ENCODE measurements at places on chromosomes 4 and X.

- ATAC-seq = peak; percentile 83
These were observed 119.0 kb downstream of the REELD1 start for GRCh38 chr4:146333187-146333894.

DNA sequence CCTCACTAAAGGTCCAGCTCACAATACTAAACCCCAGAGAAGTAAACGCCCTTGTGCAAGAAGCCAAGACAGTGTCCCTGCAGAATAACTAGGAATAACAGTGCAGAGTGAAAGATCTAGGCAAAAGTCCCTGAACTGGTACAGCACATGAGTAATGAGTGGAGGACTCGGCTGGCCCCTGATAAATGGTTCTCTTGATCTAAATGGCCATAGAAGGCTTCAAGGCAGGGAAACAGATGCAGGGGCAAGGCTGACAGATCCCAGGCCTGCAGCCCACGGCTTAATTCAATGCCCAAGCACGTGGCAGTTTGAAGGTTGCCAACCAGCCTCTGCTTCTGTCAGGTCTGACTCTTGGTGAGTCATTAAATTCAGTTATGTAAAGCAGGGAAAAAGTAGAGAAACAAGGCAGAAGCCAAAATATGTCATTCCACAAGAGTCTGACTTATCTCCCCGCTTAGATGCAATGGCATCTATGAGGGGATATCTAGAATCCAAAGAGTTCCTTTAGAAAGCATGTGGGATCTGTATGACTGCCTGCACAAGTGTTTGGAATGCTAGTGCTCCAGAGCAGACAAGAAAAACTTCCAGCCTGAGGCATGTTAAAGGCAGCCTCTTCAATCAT, 121.3 kb downstream of the PRDM5 start:
- no peak for ATAC-seq

- no peak for ATAC-seq
These were observed 114.7 kb downstream of the SLC4A4 start for GRCh38 chr4:71453531-71453930.

DNA sequence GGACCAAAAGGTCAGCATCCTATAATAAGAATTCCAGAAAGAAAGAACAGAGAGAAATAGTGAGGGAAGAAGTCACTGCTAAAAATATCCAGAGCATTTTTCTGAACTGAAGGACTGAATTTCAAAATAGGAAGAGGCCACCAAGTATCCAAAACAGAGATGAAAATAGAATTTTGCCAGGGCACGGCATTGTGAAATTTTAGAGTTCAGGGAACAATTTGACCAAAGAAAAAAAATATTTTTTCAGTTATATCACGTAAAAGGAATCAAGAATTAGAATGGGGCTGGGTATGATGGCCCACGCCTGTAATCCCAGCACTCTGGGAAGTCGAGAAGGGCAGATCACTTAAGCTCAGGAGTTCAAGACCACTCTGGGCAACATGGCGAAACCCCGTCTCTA, 65.4 kb downstream of the FGFBP1 start:
- no peak for ATAC-seq

DNA sequence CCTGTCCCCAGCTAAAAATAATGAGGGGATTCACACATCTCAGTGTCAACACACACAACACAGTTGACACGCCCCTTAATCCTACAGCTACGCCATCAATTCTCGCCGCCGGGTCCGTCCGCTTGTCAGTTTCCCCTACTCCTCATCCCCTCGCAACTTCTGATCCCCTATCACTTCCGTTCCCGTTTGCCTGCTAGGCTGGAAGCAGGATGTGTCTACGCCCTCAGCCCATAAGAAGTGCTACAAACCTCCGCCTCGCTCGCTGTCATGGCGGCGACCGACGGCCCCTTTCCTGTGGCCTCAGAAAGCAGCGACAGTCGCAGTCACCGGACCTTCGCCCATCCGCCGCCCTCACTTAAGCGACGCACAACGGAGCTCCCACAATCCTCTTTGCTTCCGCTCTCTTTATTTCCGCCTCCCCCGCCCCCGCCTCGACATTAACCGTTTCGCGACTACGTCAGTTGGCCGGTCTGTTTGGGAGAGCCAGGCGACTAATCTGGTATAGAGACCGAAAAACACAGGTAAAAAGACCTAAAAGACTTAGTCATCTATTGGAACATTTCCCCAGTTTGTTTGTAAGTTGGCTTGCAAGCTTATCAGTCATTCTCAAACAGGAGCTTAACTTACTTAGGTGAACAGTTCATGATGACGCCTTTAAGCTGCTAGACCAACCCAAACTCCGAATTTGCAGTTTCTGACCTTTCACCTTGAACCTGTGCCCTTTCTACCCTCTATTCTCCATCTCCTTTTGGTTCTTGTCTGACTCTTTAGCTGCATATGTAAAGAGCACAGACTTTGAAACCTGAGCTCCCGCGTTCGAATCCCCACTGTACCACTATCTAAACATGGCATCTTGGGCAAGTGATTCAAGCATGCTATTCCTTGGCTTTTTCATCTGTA, at the start of gene SLC25A53:
Gene SLC25A53 (minus strand): TSS at position 380 of the 900 bp plus-strand sequence. CDS start 51,752 bp downstream, outside the sequence.
- peak; percentile 88 for ATAC-seq

GRCh38 chr4:26647523-26648224, 63.8 kb downstream of the TBC1D19 start:
- no peak for ATAC-seq

GRCh38 chrX:66023385-66024091, 16.3 kb downstream of the VSIG4 start:
- ATAC-seq = no peak

DNA sequence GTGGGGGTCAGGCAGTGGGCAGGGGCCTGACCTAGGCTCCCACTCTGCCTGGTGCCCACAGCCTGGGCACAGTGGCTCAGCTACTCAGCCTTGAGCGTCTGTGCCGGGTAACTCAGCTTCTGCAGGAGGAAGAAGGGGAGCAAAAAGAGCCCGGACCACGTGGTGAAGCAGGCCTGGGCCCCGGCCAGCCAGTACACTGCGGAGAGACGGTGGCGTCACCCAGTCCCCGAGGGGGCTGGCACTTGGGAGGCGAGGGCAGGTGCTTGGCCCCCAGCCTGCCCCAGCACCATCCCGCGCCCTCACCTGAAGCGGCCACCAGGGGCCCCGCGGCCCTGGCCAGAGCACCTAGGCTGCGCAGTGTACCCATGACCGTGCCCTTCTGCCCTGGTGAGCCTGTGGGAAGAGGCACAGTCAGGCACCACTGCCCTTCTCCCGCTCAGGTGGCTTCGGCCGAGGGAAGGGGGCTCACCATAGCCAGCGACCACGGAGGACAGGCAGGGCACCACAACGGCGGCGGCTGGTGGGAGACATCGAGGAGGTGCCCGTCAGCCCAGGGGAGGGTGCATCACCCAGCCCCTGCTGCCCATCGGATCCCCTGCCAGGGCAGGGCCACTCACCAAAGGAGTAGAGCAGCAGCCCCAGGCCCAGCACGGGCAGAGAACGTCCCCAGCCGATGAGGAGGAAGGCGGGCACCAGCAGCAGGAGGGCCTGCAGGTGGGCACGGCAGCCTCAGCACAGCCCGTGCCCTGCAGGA, 32.3 kb downstream of the NOP14 start:
- no peak for ATAC-seq

- ATAC-seq = no peak
These were observed 625.4 kb upstream of the GALNT7 start for GRCh38 chr4:172543249-172543648.

DNA sequence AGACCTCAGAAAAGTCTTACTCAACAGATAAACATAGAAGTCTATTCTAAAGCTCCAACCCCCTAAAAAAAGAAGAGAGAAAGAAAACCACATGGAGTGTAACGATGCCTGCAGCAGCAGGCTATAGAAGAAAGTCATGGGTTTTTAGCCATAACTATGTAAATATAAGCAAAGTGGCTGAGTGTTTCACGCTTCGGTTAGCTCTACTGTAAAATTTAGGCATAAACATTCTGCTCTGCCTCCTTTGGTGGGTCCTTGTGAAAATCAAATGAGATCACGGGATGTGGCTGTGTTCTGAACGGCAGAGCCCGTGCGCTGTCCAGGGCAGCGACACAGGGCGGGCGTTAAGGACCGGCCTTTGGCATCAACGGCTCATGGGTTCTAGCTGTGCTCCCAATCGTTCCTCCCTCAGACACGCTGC, 78.4 kb downstream of the IRF2 start:
- no peak for ATAC-seq

DNA sequence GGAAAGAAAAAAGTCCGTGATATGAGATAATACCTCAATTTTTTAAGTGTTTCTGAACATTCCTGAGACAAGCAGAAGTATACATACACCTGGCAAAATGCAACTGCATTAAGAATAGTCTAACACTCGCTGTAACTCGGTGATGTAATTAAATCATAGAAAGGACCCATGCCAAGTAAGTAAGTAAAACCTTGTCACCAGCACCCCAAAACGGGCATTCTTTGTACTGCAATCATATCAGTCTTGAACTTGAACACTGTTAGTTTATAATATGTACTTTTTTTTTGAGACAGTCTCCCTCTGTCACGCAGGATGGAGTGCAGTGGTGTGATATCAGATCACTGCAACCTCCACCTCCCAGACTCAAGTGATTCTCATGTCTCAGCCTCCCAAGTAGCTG, 47.4 kb downstream of the SMIM14 start:
- ATAC-seq = no peak

DNA sequence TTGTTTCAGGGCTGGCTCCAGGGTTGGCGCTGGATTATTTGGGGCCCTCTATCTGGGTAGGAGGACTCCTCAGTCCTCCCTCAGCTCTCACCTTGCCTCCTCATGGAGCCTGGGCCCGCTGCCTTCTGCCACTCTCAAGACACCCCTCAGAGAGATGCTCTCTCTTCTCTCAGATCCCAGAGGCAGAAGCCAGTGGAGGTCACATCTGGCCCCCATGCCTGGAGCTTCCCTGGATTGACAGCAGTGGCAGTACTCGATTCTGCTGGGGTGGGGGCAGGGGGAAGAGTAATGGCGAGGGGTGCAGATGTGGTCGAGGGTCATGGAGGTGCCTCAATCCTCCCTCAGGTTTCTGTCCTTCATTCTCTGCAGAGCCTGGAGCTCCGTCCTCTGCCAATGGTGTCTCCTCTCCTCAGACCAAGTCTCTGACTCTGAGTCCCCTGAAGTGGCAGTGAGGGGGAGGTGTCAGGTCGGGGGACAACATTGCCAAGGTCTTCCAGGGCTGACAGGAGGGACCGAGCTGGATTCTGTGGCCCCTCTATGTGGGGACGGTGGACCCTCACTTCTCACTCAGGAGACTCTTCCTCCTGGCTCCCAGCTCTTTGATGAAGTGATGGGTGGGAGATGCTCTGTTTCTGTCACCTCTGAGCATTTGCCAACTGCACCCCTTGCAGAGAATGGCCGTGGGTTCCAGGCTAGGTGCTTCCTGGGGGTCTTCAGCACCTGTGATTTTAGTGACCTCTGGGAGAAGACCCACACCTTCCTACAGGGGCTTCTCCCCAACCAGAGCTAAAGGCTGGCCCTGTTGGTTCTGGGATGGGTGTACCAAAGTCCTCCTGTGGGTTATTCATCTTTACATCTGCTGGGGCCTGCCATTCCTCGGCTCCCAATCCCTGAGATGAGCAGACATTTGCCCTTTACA, 10.9 kb upstream of the HSFX1 start:
- ATAC-seq = no peak

DNA sequence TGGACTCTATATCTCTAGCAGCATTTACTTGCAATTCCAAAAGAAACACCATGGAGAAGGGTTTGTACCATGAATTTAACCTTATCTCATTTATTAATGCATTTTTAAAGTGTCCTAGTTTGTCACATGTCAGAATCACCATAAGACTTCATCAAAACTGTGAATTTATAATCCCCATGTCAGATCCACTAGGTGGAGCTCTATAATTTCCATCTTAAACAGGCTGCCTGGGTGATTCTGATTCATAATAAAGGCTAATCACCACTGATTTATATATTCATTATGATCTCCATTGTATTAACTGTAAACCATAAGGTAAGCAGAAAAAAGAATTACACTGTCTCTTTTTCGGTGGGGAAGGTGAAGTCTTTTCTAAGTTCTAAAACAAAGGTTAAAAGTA, 4.0 kb downstream of the TCEAL2 start:
- no peak for ATAC-seq

All from activated CD4-positive, CD25-positive, alpha-beta regulatory T cell treated with anti-CD3 and anti-CD28 coated beads, Interleukin-2, amount 50 U/mL, for 24 hours (primary cell).